ENCODE measurements at places on chromosomes 3 and 15.
A peak's percentile ranks its signal among the peaks of the same experiment; 100 is the strongest.

DNA sequence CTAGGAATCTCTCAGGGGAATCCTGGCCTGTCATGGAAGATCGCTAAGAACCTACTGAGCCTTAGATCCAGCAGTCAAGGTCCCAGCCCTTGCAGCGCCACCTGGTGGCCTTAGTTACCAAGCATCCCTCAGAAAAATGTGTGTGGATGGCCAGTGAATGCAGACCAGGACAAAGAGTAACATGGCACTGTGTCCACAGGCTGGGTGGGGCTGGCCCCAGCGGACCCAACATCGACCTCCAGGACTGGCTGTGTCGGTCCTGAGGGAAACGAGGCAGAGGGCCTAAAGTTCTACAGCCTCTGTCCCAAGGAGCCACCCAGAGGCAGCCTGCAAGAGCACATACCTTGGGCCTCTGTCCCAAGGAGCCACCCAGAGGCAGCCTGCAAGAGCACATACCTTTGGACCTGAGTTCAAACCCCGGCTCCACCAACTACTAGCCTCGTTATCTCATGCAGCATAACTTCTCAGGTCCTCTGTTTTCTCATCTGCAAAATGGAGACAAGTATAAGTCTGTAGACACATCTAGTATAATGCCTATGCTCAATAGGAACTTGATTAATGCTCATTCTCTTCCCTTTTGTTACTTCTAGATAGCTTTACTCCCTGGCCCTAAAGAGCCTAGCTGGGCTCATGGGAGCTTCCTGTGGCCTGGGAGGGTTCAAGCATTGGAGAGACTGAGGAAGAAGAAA is 57.5 kb upstream of the HERC1 start:
- DNase-seq, result peak; percentile 91

- peak; percentile 26 for DNase-seq
Measured at GRCh38 chr3:98692787-98693473, 70.2 kb upstream of the ST3GAL6 start.

GRCh38 chr3:112187300-112187699 is 54.3 kb upstream of the GCSAM start:
- no peak for DNase-seq

DNA sequence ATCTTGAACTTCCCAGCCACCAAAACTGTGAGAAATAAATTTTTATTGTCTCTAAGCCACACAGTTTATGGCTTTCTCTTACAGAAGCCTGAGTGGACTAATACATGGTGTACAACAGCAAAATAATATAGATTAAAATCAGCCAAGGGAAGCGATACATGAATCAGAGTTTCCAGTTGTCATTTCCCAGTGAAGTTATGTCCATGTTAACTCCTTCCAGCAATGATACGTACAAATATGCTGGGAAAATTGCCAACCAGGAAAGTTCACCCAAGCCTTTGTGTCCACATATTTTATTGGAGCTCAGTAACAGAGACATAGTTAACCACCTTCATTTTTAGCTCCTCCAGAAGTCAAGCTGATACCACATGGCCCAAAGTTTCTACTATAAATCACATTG is 280.9 kb upstream of the KCNMB2 start:
- no peak for DNase-seq

DNA sequence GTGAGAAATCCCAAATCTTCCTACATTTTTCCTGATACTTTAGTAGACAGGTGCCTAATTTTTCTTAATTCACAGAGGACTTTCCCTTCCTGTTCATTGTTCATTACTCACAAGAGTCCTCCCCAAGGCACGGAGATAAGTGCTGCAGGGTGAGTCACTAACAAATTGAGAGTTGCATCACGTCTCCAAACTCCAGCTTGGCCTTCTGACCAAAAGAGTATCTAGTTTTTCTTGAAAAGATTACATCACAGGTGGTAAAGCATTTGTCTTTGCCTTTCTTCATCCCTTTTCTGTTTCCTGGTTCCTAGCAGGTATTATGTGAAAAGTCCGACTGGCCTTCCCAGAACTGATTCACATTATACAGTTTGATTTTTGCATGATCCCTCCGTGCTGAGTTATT is 24.9 kb upstream of the RASGRP1 start:
- DNase-seq, result peak; percentile 71
